ENCODE measurements at places on chromosomes 7 and 10.
A peak's percentile ranks its signal among the peaks of the same experiment; 100 is the strongest.

GRCh38 chr7:141551782-141552181 is 572 bp downstream of the AGK start:
- no peak for DNase-seq

DNA sequence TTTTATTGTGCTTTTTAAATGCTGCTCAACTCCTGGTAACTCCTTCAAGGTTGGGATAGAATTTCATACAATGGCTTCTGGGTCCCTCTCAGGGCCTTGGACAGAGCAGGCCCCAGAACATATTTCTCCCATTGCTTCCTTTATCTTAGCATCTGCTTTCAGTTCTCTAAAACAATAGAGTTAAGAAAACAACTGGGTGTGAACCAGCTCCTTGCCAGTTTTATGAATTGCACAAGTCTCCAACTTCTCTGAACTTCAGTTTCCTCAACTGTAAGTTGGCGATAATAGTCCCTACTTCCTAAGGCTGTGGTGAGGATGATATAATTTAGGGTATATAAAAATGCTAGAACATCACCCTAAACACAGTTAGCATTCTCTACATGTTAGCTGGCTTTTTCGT is 77.0 kb upstream of the INHBA start:
- DNase-seq: no peak

DNA sequence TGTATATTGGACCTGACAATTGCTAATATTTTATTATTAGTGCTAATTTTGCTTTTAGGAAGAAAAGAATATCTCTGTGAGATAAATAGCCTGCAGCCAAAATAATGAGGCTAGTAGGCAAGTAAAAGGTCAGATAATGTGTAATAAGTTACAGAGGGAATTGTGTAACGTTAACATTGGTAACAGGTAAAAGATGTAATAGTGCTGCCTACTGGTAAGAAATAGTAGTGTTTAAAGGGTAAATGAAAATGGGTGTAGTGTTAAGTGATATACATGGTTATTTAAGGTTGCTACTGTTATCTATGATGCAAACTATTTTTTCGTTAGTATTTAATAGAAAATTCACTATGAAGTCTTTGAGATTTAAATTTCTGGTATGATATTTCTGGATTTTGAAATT is 9.2 kb upstream of the FOXP2 start:
- no peak for DNase-seq

GRCh38 chr10:73998623-73998928 is 660 bp downstream of the VCL start:
- no peak for DNase-seq

DNA sequence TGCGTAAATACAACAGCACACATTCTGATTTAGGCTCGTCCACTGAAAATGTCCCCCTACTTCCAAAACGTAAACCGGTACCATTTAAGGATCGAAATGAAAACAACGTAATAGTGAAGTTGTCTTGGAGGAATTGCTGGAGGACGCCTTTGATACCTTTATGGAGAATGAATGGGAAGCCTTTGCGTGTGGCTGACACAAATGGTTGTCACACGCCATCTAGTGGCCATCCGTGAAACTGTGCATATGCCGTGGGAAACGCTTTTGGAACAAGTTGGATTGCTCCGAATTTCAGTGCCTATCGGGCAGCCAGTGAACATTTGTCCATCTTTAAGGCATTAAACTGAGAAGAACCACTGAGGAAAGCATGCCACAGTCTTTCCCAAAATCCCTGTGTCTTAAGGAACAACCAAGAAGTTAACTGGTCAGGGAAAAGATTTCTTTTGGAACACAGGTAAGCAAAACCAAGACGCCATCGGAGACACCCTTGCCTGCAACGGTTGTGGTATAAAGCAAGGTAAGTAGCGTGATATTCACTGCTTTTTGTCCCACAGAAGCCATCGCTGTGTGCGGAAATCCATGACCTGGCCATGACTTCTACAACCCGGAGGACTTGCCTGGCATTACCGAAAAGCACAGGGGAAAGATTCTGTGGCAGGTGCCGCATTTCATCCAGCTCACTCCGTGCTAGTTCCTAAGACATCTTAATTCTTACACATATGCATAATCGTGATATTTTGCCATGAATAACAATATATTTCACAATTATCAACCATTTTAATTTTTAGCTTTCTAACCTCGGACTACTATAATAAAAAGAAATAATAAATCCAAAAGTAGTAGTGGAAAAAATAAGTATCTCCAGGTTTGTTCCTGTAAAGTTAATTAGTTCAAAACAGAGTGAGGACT is 100.6 kb downstream of the FAM204A start:
- DNase-seq: peak; percentile 39

- no peak for DNase-seq
These were observed 126.6 kb upstream of the LSM8 start for GRCh38 chr7:118057404-118057803.

GRCh38 chr10:1957057-1957456 is 219.7 kb upstream of the ADARB2 start:
- no peak for DNase-seq

DNA sequence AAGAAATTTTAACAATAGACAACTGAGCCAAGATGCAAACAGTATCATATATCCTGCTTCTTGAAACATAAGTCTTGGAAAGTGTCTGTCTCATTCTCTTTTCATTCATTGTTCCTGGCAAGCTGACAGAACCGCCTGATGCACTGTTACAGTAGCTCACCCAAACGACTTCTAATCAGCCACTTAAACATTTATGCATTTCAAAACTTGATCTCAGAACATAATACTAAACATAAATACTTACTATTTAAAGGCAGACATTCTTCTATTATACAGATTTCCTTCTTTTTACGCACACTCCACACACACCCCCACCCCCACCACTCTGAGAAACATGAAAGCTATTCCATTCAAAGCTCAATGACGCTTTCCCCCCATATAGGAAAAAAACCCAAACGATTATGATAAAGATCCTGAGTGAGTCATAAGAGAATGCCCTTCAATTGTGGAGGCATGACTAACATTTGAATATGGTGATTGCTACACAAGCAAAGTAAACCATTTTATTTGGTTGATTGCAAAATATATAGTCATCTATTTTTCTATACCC is 30.5 kb downstream of the SHTN1 start:
- DNase-seq: no peak

- no peak for DNase-seq
These were observed 36.5 kb downstream of the C10orf71 start for GRCh38 chr10:49335364-49335972.
